Neuronal stem cell (in vitro differentiated cells): ENCODE measurements at places on chromosomes 16 and 17.

- no peak overlapping the region for H3K27ac ChIP-seq
- H3K27me3 ChIP-seq = no peaks in the 10 kb centered on the region
- no peak overlapping the region for H3K4me3 ChIP-seq
- no peaks in the 10 kb centered on the region for H3K36me3 ChIP-seq
- DNase-seq = no peak
These were observed 435.0 kb downstream of the MAF start for GRCh38 chr16:79165506-79165905.

- H3K4me1 ChIP-seq = no peaks in the 10 kb centered on the region
- no peak overlapping the region for H3K4me3 ChIP-seq
- H3K27ac ChIP-seq = no peak overlapping the region
- DNase-seq = no peak
- no peaks in the 10 kb centered on the region for H3K36me3 ChIP-seq
- H3K27me3 ChIP-seq = no peaks in the 10 kb centered on the region
These were observed 183.5 kb upstream of the MAF start for GRCh38 chr16:79784007-79784406.

GRCh38 chr17:57612202-57613071 is 132.7 kb downstream of the CCDC182 start:
- no peak overlapping the region for H3K4me3 ChIP-seq
- DNase-seq = peak; percentile 23
- H3K27me3 ChIP-seq = no peaks in the 10 kb centered on the region
- peaks cover 16% of the 10 kb centered on the region for H3K4me1 ChIP-seq
- H3K27ac ChIP-seq = no peak overlapping the region

- no peaks in the 10 kb centered on the region for H3K27me3 ChIP-seq
- H3K4me1 ChIP-seq = peaks cover 6% of the 10 kb centered on the region
- DNase-seq = no peak
- no peaks in the 10 kb centered on the region for H3K36me3 ChIP-seq
These were observed 188.7 kb downstream of the MAF start for GRCh38 chr16:79411805-79412204.

- no peaks in the 10 kb centered on the region for H3K36me3 ChIP-seq
- H3K4me3 ChIP-seq = no peak overlapping the region
- H3K4me1 ChIP-seq = no peaks in the 10 kb centered on the region
These were observed 52.5 kb downstream of the TMEM114 start for GRCh38 chr16:8537691-8538342.

DNA sequence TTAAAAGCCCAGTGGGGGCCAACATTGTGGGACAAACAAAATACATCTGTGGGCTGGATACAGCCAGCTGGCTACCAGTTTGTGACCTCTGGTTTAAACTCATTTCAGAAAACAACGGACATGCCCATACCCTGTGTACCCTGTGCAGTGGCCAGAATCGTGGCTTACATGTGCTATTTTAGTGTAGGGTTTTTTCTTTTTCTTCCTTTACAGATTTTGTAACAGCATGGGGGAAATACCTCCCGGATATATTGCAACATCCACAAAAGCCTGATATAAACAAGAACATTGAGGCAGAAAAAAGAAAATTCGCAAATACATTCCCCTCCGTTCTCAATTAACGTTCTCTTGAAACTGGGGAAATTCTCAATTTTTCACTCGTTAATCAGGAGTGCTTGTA is 7.3 kb downstream of the HS3ST4 start:
- H3K4me1 ChIP-seq = peaks cover 1% of the 10 kb centered on the region
- H3K27me3 ChIP-seq = no peaks in the 10 kb centered on the region
- no peaks in the 10 kb centered on the region for H3K36me3 ChIP-seq
- no peak overlapping the region for H3K27ac ChIP-seq
- no peak for DNase-seq

GRCh38 chr17:62672957-62673356 is 45.5 kb downstream of the MRC2 start:
- no peaks in the 10 kb centered on the region for H3K4me1 ChIP-seq
- H3K36me3 ChIP-seq = peaks cover 82% of the 10 kb centered on the region
- no peak overlapping the region for H3K4me3 ChIP-seq
- no peak overlapping the region for H3K27ac ChIP-seq

DNA sequence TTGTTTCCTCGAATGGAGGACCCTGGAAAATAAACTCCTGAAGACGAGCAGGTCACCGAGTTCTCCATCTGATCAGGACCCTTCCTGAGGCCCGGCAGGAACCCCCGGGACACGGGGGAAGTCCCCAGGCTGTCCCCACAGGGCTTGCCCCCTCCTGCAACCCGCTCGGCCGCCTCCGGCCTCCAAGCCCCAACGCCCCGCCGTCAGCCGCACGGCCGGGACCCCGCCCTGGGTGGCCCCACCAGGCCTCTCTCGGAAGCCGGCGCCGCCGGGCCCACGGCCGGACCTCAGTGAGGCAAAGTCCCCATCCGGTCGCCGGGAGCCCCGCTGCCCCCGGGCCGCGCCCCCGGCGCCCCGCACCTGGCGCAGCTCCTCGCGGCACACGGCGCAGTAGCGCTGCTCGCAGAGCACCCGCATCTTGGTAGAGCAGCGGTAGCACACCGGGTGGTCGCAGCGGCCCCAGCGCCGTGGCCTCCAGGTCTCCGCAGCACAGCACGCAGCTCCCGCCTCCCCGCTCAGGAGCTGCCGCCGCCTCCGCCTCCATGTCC is 383 bp downstream of the ZNF598 start:
- H3K27me3 ChIP-seq = no peaks in the 10 kb centered on the region
- no peak for DNase-seq
- no peak overlapping the region for H3K27ac ChIP-seq
- H3K4me1 ChIP-seq = peaks cover 28% of the 10 kb centered on the region
- H3K4me3 ChIP-seq = peak overlapping the region; percentile 65

DNA sequence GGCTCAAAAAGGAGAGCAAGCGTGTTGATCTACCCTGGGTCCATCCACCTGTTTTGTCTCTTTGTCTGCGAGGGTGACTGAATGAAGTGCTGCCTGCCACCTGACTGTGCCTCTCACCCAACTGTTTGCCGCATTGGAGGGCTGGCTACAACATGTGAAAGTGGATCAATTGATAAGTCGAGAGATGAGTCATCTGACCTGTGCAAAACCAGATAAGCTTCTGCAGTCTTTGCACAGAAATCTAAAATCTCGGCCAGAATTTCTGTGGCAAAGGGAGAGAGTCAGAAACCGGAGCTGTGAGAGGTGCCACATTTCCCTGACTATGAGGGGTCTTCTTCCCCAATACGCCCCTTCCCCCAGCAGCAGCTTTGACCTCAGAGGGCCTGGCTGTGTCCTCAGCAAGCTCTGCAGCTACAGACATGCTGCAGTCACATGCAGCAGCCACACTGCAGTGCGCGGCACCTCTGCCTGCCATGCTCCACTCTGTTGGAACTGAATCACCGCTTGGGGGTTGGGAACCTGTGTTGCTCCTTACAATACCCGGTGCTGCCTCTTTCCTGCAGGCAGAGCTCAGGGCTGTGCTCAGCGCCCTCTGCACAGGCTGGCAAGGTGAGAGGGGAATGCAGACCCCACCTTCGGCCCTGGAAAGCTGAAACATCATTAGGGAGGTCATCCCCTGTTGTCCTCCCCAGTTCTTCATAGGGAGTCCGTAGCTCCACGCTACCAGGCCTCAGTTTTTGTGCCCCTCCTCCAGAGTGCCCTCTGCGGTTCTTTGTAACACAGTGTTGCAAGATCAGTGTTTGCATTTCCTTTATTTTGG is 16.2 kb upstream of the HAS3 start:
- DNase-seq = no peak
- H3K36me3 ChIP-seq = no peaks in the 10 kb centered on the region
- H3K4me1 ChIP-seq = peaks cover 11% of the 10 kb centered on the region

- peaks cover 37% of the 10 kb centered on the region for H3K36me3 ChIP-seq
- no peaks in the 10 kb centered on the region for H3K4me1 ChIP-seq
- DNase-seq = no peak
- H3K4me3 ChIP-seq = no peak overlapping the region
- no peak overlapping the region for H3K27ac ChIP-seq
These were observed 24.3 kb downstream of the TAC4 start for GRCh38 chr17:49823614-49824013.
